ENCODE measurements at places on chromosomes 11 and 22.

GRCh38 chr22:36901411-36902142, 11.9 kb upstream of the CSF2RB start:
- no peak for DNase-seq

DNA sequence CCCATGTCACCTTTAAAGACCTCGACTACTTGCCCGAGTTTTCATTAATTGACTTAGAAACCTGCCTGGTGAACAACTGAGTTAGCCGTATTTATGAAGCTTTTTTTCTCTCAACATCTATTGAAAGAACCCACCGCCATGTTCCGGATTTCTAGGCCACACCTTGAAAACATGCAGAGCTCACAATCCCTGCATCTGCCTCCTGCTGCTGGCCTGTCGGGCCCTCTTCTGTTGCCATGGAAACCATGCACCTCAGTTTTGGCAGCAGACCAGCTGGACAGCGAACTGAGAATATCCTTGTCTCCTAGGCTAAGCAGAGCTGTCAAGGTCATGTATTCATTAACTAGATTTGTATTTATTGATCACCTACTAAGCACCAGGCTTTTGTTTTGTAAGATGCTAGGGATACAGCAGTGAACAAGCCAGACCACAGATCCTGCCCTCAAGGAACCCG, 4.3 kb upstream of the PATZ1 start:
- DNase-seq: no peak

DNA sequence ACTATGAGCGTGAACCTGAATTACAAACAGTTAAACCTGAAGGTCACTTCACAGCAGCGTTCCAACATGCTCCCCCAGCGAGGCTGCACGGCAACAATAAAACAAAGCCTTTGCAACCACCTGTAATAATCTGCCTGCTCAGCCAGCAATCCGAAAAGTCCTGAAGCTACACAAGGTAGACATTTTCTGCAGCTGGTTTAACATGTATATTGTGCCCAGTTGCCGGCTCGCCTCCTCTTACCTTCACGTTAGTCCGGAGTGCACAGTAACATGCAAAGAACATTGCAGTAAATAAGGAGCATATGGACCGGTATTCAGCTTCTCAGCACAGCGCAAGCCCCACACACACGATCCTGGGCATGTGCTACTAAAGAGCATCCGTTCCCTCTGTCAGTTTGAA, 704.3 kb downstream of the DLG2 start:
- DNase-seq: no peak

- no peak for DNase-seq
Measured at GRCh38 chr22:32511274-32511673, 36.7 kb downstream of the FBXO7 start.

DNA sequence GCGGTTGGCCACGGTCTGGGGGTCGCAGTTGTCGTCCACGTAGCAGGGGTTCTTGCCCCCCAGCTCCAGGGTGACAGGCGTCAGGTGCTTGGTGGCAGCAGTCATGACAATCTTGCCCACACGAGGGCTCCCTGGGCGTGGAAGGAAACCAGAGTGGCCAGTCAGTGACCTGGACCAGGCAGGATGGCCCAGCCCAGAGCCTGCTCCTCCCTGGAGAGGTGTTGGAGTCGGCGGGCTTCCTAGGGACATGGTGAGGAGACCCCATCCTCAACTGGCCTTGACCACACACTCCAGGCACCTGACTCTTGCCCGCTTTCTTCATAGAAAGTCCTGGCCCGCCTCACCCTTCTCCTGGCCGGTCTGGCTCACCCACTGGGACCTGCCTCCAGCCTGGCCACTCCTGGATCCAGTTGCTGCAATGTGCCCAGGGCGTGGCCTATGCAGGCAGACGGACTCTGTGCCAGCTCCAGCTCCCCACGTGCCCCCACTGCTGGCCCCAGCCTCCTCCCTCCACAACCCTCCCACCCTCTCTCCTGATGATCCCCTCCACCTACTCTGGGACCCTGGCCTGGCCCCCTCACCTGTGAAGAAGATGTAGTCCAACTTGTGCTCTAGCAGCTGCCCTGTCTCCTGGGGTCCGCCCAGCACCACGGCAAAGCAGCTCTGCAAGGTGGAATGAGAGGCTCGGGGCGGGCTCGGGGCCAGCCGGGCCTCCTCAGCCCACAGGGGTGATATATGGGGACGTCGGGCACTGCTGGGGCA, 8.7 kb downstream of the ALDH3B2 start:
- no peak for DNase-seq

- DNase-seq: no peak
Measured at GRCh38 chr22:46052331-46052771, 75.4 kb upstream of the WNT7B start.

- no peak for DNase-seq
Measured at GRCh38 chr11:76456571-76456970, 11.8 kb downstream of the EMSY start.

DNA sequence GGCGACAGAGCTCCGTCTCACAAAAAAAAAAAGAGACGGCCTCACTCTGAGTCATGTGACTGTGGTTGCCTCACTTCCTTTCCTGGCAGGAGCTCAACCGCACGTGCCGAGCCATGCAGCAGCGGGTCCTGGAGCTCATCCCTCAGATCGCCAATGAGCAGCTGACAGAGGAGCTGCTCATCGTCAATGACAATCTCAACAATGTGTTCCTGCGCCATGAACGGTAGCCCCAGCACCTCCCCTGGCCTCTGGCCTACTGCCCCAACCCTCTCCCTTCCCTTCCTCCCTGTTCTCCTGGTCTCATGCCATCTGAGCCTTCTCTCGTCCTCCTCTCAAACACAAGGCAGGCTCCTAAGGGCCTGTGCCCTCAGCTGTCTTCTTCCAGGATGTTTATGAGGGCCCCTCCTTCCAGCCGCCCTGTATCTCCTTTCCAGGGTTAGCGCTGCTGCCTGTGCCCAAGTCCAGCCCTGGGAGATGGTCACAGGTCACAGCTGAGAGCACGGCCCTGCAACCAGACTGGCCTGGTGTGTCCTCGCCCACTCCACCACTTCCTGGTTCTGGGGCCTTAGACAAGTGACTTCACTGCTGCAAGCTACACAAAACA, 30.7 kb downstream of the TOM1 start:
- DNase-seq: peak; percentile 28

DNA sequence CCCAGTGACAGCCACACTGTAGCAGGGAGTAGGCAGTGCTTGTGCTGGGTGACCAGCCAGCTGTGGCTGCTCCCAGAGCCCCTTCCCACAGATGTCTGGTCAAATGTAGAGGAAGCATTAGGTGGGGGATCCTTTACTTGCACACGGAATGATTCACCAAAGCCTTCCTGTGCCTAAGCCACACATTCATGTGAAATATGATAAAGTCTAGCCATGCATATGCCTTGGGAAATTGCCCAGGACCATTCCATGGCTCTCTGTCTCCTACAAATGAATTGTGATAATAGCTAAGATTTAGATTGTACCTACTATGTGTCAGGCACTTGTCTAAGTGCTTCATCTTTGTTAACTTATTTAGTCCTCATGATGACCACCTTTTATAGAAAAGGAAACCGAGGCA, 217.5 kb upstream of the E2F8 start:
- no peak for DNase-seq

DNA sequence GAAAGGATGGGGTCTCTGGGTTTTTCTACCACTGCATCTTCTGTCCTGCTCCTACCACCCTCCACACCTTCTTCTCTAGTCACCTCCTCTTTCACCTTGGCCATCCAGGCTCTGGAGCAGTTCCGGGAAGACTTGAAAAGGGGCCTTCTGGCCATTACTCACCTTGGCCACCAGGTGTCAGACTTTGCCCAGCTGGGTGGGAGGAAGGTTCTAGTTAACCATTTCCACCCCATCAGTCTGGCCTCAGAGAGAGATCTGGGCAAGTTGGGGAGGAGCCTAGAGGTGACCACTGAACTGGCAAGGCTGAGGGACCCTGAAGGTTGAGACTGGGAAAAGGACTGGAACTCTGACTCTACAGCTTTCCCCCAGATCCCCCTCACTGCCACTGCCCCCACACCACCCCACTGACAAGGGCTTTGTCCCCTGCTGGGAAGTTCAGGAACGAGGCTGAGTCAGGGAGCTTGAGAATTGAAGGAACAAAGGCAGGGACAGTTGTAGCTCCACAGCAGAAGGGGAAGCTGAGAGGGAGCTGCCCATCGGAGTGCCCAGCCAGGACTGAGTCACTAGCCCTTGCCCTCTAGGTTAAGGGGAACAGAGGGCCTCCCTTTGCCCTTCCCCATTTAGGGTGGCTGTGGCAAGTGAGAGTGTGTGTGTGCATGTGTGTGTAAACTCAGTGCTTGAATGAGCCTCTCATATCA, 3.7 kb upstream of the POLD4 start:
- no peak for DNase-seq

GRCh38 chr11:107385361-107385981, 72.2 kb downstream of the CWF19L2 start:
- no peak for DNase-seq

- no peak for DNase-seq
Measured at GRCh38 chr11:15006139-15006759, 34.1 kb upstream of the CALCA start.

DNA sequence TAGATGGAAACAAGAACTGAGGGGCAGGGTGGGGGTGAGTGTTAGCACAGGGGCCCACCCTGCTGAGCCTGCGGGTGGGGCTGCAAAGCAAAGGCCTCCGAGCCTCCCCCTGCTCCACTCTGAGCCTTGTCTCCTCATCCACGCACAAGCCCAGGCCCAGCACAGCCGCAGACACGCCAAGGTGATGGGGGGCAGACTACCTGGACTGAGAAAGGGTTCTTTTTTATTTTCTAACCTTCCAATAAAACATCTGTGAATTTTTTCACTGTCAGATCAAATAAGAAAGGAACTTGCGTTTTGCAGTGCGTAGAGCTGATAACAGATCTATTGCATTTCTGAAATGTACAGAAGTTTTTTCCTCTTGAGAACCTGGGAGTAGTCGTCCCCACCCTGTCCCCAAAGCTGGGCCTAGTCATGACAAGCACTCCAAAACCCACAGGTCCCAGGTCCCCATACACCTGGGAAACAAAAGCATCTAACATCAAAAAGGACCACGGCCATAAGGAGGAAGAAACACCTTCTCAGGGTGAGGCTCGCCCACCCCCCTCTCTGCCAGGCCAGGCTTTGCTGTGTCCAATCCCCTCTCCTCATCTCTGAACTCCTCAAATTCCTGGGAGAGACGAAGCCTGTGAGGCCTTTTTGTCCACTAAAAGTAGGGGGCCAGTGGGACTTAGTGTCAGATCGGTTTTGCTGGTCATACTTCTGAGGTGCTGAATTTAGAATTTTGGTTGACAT, 22.7 kb upstream of the CD5 start:
- no peak for DNase-seq

GRCh38 chr22:45804986-45805325, 133.3 kb downstream of the ATXN10 start:
- no peak for DNase-seq

- DNase-seq: no peak
Measured at GRCh38 chr11:14240221-14240620, 118.8 kb downstream of the RRAS2 start.

GRCh38 chr11:125379981-125380380, 116.1 kb downstream of the FEZ1 start:
- DNase-seq: no peak

DNA sequence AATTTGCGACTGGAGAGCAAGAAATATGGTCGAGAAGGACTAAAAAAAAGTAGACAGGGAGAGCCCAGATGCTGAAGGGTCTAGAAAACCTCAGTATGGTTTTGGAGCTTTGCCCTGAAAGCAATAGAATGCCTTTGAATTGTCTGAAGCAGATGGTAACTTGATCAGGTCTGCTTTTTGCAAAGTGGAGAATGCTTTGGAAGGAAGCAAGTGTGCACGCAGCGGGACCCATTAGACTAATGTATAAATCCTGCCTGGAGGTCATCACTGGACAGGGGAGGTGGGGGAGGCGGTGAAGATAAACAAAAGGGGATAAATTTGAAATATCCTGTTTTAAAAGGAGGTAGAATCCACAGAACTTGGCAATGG, 757 bp upstream of the HINFP start:
- no peak for DNase-seq

GRCh38 chr11:17257196-17257595, 19.3 kb upstream of the NUCB2 start:
- DNase-seq: no peak

- DNase-seq: no peak
Measured at GRCh38 chr11:47509077-47509536, 43.8 kb downstream of the CELF1 start.

GRCh38 chr11:122240638-122241037, 124.6 kb upstream of the BLID start:
- DNase-seq: no peak

DNA sequence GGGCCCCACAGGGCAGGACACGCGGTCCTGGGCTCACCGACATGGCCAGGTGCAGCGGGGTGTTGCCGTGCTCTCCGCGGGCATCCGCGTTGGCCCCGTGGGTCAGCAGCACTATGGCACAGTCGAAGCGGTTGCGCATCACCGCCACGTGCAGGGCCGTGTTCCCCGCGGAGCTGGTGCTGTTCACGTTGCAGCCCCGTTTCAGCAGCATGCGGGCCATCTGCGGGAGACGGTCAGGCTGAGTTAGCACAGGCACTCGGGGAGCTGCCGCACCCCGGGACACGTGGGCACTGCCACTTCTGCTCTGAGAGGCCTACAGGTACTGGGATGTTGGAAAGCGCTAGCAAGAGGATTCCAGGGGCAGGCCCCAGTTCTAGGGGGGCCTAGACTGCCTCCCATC, 22.3 kb upstream of the BAIAP2L2 start:
- DNase-seq: no peak

DNA sequence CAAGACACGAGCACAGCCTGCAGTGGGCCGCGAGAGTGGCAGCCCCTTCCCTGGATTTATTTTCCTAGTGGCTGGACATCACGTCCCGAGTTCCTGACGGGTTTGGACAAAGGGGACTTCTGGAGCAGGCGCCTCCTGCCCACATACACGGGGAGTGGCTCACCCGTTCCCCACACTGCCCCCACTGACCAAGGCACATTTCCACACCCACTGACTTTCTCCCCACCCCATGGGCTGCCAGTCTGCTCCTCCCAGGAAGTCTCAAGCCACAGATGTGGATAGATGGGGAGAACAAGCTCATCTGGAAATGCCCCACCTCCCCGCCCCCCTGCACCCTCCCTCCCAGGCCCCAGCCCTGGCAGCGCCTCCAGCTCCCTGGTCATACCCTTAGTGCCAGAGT, 34.0 kb upstream of the FADD start:
- no peak for DNase-seq

DNA sequence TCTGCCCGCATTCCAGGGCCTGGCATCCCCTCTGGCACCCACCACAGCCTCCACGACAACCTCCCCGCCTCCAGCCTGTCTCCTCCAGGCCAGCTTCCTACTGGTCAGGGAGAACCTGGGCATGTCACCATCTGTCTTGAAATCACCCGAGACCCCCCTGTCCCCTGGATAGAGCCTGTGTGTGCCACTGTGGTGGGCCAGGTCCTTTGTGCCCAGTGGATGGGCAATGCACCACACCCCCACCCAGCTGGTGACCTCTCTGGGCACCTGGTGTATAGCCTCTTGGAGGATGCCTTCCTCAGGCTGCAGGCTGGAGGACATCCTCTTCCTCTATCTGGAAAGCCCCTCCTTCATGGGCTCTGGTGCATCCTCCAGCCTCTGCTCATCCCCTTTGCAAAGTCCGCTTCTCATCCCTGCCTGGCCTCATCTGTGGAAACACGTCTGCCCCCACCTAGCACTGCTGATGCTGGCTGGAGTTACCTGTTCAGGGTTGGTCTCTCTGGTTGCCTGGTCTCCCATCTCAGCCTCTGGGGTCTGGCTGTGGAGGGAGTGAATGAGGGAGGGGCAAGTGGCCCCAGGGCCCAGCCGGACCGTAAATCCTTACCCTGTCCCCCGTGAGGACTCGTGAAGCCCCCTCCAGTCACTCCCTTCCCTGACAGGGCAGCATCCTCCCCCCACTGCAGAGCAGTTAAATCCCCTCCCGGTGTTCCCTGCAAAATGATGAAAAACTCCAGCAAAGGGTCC, 589.6 kb downstream of the TBC1D22A start:
- no peak for DNase-seq

All from stimulated activated CD8-positive, alpha-beta memory T cell treated with anti-CD3 and anti-CD28 coated beads, Interleukin-15, amount 100 ng/mL, for 4 hours (primary cell).